ENCODE measurements at places on chromosomes 7 and 10.
A peak's percentile ranks its signal among the peaks of the same experiment; 100 is the strongest.

DNA sequence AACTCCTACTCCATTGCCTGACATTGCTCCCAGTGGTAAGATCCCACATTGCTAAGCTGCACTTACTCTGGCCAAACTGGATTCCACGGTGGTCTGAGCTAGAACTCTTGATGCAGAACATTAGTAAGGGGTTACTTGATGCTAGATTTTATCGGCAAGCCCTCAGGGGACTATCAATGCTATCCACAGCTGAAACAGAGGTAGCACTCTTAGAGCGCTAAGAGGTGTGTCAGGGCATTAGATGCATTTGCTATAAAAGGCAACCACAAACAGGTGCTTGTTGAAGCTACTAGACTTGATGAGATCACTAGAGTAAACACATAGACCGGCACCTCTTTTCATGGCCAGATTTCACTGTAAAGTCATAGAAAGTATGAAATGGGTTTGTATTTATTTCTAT lies 116.3 kb downstream of the MDFIC start:
- H3K36me3 ChIP-seq = no peaks in the 10 kb centered on the region
- no peak overlapping the region for H3K27ac ChIP-seq
- no peak overlapping the region for H3K4me3 ChIP-seq
- no peaks in the 10 kb centered on the region for H3K27me3 ChIP-seq
- no peaks in the 10 kb centered on the region for H3K4me1 ChIP-seq

DNA sequence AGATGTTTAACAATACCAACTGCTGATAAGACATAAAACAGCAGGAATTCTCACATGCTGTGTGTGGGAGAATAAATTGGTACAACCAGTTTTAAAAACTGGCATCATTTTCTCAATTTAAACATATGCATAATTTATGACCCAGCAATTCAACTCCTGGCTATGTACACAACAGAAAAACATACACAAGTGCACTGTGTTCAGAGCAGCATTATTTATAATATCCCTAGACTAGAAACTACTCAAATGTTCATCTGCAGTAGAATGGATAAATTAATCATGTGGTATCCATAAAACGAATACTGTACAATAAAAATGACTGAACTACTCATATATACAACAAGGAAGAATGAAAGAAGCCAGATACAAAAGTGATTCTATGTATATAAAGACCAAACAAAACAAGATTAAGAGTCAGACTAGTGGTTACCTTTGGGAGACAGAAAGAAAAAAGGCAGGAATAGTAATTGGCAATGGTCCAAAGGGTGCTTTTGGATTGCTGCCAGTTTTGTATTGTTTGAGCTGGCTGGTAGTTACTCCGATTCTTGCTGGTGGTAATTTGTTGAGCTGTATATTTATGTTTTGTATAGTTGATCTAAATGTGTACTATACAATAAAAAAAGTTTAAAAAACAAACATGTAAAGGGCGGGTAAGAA lies 306.0 kb downstream of the TFEC start:
- DNase-seq = no peak
- H3K36me3 ChIP-seq = no peaks in the 10 kb centered on the region
- H3K4me3 ChIP-seq = no peak overlapping the region
- H3K27ac ChIP-seq = no peak overlapping the region

GRCh38 chr10:61503051-61503450 lies 49.9 kb upstream of the TMEM26 start:
- H3K27me3 ChIP-seq = no peaks in the 10 kb centered on the region
- H3K27ac ChIP-seq = no peak overlapping the region
- H3K4me1 ChIP-seq = no peaks in the 10 kb centered on the region
- no peak for DNase-seq
- no peak overlapping the region for H3K4me3 ChIP-seq

DNA sequence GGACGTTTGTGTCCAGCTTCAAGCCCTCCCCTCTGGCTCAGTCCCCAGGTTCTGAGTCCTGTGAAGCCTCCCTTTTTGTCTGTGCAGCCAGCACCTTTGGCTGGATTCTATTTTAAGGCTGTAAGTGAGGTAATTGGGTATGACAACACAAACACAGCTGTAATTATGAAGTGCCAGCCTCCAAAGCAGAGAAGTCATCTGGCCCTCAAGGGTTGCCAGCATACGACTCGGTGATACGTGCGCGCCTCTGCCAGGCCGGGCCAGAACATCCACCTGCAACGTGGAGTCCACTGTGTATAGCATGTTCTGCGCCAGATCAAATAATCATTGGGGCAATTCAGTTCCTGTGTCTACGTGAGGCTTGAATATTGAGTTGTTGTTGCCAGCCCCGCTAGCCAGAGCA lies 6.7 kb upstream of the FAM180A start:
- H3K4me1 ChIP-seq = peaks cover 22% of the 10 kb centered on the region
- no peak overlapping the region for H3K4me3 ChIP-seq
- no peak overlapping the region for H3K27ac ChIP-seq
- no peak for DNase-seq
- H3K27me3 ChIP-seq = no peaks in the 10 kb centered on the region
- no peaks in the 10 kb centered on the region for H3K36me3 ChIP-seq

DNA sequence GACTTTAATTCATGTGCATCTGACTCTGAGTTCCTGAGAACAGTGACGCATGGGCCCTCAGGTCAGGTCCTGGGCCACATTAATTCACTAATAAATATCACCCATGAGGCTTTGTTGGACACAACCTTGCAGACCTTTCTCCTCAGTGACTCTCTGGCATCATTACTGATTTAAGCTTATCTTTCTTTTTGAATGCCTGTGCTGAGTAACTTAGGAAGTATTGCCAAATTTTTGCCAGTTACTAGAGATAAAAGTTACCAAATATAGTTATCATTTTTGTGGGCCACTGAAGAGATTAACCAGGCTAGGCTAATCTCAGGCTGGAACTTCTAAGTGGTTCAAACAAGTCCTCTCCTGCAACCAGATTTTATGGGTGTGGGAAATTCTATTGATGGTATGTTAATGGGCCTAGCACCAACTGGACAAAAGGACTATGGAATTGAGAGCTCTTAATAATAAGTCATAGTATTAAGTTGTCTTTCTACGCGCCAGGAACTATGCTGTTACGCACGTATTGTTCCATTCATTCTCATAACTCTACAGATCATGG lies 28.8 kb upstream of the PRTFDC1 start:
- no peaks in the 10 kb centered on the region for H3K36me3 ChIP-seq
- no peak overlapping the region for H3K27ac ChIP-seq
- no peak overlapping the region for H3K4me3 ChIP-seq
- H3K27me3 ChIP-seq = no peaks in the 10 kb centered on the region
- DNase-seq = no peak

DNA sequence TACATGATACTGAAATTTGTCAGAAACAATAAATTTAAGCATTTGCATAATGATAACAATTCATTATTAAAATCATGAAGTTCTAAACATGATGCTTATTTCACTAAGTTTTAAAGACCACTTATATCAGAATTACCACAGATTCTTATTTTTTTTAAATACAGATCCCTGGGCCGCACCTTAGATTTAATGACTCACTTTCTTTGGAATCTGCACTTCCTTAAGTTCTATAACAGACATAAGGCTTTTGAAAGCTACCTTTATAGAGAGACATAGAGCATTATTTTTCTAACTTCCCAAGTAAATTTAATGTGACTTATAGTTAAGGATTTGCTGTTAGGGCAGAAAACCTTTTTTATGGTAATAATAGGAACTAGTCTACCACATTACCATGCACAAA lies 214.9 kb downstream of the IPMK start:
- no peaks in the 10 kb centered on the region for H3K27me3 ChIP-seq
- no peak for DNase-seq
- no peaks in the 10 kb centered on the region for H3K36me3 ChIP-seq
- H3K4me1 ChIP-seq = no peaks in the 10 kb centered on the region
- no peak overlapping the region for H3K4me3 ChIP-seq

- no peak for DNase-seq
- H3K27ac ChIP-seq = peak overlapping the region; percentile 84
- no peak overlapping the region for H3K4me3 ChIP-seq
- H3K4me1 ChIP-seq = peaks cover 91% of the 10 kb centered on the region
- H3K27me3 ChIP-seq = no peaks in the 10 kb centered on the region
Measured at GRCh38 chr7:30143748-30144251, 9.0 kb downstream of the MTURN start.

Measured in esophagus muscularis mucosa (tissue), 4 donors.